Hematopoietic multipotent progenitor cell treated with erythropoietin and hydrocortisone succinate and interleukin-3 and kit ligand, for 17 days (in vitro differentiated cells): ENCODE measurements at places on chromosomes 6 and 20.

- DNase-seq = no peak
Measured at GRCh38 chr20:17343656-17344452, 117.0 kb downstream of the PCSK2 start.

DNA sequence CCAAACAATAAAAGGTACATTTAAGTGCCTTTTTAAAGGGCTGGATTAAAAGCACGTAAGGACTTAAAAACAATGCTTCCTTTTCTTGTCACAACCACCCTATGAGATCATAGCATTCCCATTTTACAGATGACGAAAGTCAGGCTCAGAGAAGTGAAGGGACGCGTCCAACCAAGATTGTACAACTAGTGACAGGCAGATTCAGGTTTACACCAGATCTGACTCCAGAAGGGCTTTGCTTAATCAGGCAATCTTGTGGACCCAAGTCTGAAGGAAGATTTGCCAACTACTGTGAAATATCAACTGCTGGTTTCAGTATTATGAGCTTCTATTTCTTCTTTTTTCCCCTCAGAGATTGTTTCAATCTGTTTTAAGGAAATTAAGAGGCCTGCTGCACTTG, 877 bp downstream of the ENPP4 start:
- no peak for DNase-seq

GRCh38 chr6:155103816-155104366, 108.8 kb downstream of the TIAM2 start:
- DNase-seq = no peak

GRCh38 chr6:165585060-165585459, 78.0 kb downstream of the PDE10A start:
- no peak for DNase-seq
